Chondrocyte (in vitro differentiated cells): ENCODE measurements at places on chromosomes 13 and 19. TPM values are rescaled to one million over a fixed set of nuclear protein-coding genes. Genes with fewer than 3 reads are reported as not detected.

The ZNF587 gene
- 27.1 to 39.9 TPM (median 30.8 TPM) in 3 replicates for total RNA-seq

DNA sequence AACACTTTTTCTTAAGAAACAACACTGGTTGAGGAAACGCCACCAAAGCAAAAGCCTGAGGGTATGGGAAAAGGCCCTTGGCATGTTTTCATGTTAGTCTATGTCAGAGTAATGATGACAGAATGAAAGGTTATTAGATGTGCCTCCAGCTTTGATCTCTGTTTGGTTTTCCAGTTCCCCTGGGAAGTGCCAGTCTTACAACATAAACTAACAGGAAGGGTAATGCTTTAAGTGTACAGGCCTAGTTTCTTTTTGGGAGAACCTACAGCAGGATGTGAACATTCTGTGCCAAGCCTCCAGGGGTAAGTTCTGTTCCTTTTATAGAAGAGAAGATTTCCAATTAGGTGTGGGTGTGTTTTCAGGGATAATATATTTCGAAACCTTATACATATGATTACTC is 121.7 kb downstream of the FNDC3A start:
- peaks cover 29% of the 10 kb centered on the region for H3K4me1 ChIP-seq
- no peaks in the 10 kb centered on the region for H3K36me3 ChIP-seq
- no peak overlapping the region for H3K4me3 ChIP-seq
- H3K27me3 ChIP-seq, result no peaks in the 10 kb centered on the region

The BEST2 gene
- total RNA-seq, result not detected in 3 replicates

DNA sequence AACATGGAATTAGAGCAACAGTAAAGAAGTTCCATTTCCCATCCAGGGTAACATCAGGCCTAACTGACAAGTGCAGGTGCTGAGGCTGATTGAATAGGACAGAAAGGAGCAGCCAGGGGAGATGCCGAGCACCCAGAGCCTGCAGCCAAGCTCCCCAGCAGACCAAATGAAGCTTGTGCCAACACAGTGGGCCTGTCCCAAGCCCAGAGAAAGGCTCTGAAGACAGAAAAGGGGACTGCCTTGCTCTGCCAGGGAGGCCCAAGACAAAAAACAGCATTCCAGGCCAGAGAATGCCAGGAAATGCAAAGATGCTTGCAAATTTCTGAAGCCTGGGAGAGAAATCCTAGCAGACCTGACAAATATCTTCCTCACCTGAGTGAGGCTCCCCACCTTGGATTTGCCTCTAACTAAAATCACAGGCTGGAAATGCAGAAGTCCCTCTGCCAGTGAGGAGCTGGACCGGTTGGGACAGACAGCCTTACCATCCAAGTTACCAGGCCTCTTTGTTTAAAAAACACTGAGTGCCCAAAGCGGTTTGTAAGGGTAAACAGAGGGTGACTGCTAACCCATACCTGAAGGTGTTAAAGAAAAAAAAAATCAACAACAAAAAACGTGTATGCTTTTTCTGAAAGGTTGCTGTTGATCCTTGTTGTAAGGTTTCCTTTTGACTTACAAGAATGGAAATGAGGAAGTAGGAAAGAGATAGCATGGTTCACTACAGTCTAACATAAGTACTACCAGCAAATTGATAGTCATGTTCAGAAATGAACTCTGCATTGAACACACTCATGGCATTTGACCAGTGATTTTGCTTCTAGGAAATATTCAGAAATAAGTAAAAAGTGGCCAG is 11.8 kb upstream of the HMGB1 start:
- no peaks in the 10 kb centered on the region for H3K36me3 ChIP-seq
- H3K27me3 ChIP-seq, result no peaks in the 10 kb centered on the region
- H3K4me1 ChIP-seq, result no peaks in the 10 kb centered on the region
- no peak overlapping the region for H3K27ac ChIP-seq
- H3K4me3 ChIP-seq, result no peak overlapping the region

The ZNF575 gene
- 4.1 to 6.0 TPM (median 5.1 TPM) in 3 replicates for total RNA-seq

GRCh38 chr19:13033244-13033643 is 38.0 kb downstream of the NFIX start:
- peaks cover 60% of the 10 kb centered on the region for H3K4me1 ChIP-seq
- H3K4me3 ChIP-seq, result no peak overlapping the region
- peaks cover 15% of the 10 kb centered on the region for H3K36me3 ChIP-seq
- H3K27me3 ChIP-seq, result no peaks in the 10 kb centered on the region
- no peak overlapping the region for H3K27ac ChIP-seq

DNA sequence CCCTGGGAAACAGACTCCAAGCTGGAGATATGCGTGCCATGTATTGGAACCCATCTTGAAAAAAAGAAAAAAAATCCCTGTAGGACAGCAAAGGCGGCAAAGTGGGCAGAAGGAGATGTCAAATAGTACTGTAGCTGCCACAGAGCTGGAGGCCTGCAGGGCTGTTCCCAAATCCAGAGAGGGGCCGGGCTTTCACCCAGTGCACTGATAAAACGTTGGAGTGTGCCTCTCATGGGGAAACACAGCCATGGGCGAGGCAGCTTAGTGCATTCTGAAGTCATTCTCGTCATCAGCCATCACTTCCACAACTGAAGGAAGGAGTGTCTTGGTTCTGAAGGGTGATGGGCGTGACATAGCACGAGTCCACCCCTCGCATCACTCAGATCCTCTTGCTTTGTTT is 4.8 kb downstream of the SGCG start:
- peaks cover 13% of the 10 kb centered on the region for H3K4me1 ChIP-seq
- H3K27me3 ChIP-seq, result no peaks in the 10 kb centered on the region
- H3K4me3 ChIP-seq, result no peak overlapping the region
- no peak overlapping the region for H3K27ac ChIP-seq

- DNase-seq, result no peak
- no peak overlapping the region for H3K27ac ChIP-seq
- no peaks in the 10 kb centered on the region for H3K4me1 ChIP-seq
- no peak overlapping the region for H3K4me3 ChIP-seq
- no peaks in the 10 kb centered on the region for H3K27me3 ChIP-seq
These were observed 42.2 kb downstream of the FPR3 start for GRCh38 chr19:51837145-51837544.

GRCh38 chr19:36106441-36106840 is 4.5 kb upstream of the OVOL3 start:
- H3K36me3 ChIP-seq, result peaks cover 2% of the 10 kb centered on the region
- H3K4me1 ChIP-seq, result no peaks in the 10 kb centered on the region
- no peaks in the 10 kb centered on the region for H3K27me3 ChIP-seq
- H3K27ac ChIP-seq, result no peak overlapping the region
- DNase-seq, result no peak
- no peak overlapping the region for H3K4me3 ChIP-seq

GRCh38 chr19:33819880-33820781 is 23.5 kb downstream of the KCTD15 start:
- H3K4me1 ChIP-seq, result peaks cover 18% of the 10 kb centered on the region
- H3K27ac ChIP-seq, result no peak overlapping the region
- no peaks in the 10 kb centered on the region for H3K27me3 ChIP-seq
- peak; percentile 87 for DNase-seq
- H3K36me3 ChIP-seq, result no peaks in the 10 kb centered on the region

- no peaks in the 10 kb centered on the region for H3K36me3 ChIP-seq
- H3K27ac ChIP-seq, result no peak overlapping the region
- H3K4me1 ChIP-seq, result no peaks in the 10 kb centered on the region
- H3K27me3 ChIP-seq, result no peaks in the 10 kb centered on the region
- no peak overlapping the region for H3K4me3 ChIP-seq
- no peak for DNase-seq
These were observed 615.0 kb downstream of the FGF9 start for GRCh38 chr13:22285867-22286266.

- peaks cover 39% of the 10 kb centered on the region for H3K4me1 ChIP-seq
- no peaks in the 10 kb centered on the region for H3K36me3 ChIP-seq
- no peaks in the 10 kb centered on the region for H3K27me3 ChIP-seq
- peak; percentile 97 for DNase-seq
These were observed 11.9 kb upstream of the GDF15 start for GRCh38 chr19:18373892-18374629.

GRCh38 chr13:76522083-76522755 is 364.0 kb downstream of the KCTD12 start:
- no peak overlapping the region for H3K4me3 ChIP-seq
- peaks cover 2% of the 10 kb centered on the region for H3K27me3 ChIP-seq
- DNase-seq, result no peak
- H3K4me1 ChIP-seq, result peaks cover 6% of the 10 kb centered on the region
